ENCODE measurements at places on chromosomes 1 and 21. TPM values are rescaled to one million over a fixed set of nuclear protein-coding genes. Genes with fewer than 3 reads are reported as not detected.

DNA sequence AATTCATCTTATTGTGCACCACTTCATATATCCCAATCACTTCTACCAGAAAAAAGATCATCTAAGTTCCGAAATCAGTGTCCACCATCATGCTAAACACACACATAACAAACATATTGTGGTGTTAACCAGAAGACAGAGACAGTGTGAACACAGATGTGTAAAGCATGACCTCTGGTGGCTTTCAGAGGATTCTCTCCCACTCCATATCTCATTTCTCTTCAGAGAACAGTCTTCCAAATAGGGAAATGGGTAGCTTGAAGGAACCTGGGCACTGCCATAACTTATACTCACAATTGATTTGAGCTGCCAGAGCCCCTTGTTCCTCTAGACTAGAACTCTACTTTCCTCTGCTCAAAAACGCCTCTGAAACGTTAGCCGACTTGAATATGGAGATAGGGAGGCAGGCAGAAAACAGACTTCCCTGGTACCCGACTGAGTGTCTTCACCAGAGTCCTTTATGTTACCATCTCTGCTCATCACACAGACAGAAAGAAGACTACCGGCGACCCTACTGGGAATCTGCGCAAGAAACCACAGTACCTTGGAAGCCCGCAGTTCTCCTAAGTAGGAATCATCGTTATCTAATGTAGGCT, 1.8 kb upstream of the ELAPOR1 start:
- peak; percentile 13 for DNase-seq

DNA sequence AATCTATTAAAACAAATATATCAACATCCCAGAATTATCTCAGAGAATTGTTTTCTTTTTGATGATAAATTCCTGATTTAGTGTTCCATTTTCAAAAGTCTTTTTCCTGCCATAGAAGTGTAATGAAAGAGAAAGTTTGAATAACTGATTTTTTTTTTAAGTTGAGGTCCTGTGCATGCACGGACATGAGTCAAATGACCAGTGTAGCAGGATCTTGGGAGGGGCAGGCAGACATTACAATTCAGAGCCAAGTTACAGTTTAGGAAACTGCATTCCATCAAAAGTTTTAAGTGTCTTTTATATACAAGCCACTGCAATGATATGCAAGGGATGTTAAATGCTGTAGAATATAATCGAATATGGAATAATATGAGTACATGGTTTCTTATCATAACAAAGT, 227.5 kb downstream of the HMCN1 start:
- no peak for DNase-seq

The ANGPTL1 gene
- total RNA-seq: not detected

The MROH9 gene
- not detected for total RNA-seq

GRCh38 chr1:210123924-210124589, 108.5 kb upstream of the SERTAD4 start:
- DNase-seq: peak; percentile 77

GRCh38 chr1:232952514-232953499, 2.4 kb downstream of the NTPCR start:
- peak; percentile 74 for DNase-seq

The C21orf58 gene
- 8.9 TPM for total RNA-seq

- no peak for DNase-seq
Measured at GRCh38 chr21:30829659-30830058, at the start of gene KRTAP7-1. Gene KRTAP7-1, minus strand, starts transcription at chr21:30829759. Its CDS starts 61 bp downstream, at chr21:30829698.

- no peak for DNase-seq
Measured at GRCh38 chr1:47465605-47466004, 27.8 kb downstream of the FOXD2 start.

The THEM5 gene
- total RNA-seq: not detected

DNA sequence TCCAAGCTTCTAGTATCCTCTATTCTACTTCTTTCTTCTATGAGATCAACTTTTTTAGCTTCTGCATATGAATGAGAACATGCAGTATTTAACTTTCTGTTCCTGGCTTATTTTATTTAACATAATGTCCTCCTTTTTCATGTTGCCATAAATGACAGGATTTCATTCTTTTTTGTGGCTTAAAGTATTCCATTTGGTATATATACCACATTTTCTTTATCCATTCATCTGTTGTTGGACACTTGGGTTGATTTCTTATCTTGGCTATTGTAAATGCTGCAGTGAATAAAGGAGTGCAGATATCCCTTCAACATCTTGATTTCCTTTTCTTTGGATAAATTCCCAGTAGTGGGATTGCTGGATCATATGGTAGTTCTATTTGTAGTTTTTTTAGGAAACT, 209.6 kb downstream of the GPR52 start:
- DNase-seq: no peak

The MROH7 gene
- total RNA-seq: not detected

DNA sequence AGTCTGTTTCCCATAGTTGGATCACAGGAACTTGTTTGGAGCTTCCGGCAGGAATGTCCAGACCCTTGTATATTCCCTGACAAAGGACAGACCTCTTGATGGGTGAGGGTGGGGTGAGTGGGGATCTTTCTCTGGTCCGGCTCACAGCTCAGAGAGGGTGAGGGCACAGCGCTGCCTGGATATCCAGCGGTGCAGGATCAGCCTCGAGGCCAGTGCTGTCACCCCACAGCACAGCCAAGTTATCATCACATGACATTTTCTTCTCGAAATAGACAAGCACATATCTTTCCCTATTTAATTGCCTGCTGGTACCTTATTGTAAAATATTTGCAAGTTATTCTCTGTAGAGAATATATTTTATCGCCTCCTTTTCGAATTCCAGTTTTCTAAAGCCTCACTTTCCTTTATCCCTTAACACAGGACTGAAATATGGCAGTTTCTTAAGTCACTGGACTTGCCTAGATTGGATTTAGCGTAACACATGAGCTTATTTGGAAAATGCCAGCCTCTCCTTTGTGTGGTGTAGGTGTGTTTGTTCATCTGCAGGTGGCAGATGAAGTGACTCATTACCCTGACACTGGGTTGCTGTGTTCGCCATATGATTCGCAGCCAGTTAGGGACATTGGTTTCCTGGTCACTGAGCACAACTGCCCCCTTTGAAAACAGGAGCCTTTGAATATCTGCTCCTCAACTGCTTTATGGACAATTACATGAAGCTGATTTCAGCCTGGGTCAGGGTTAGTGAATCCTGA, 21.4 kb downstream of the CLIC6 start:
- DNase-seq: peak; percentile 23

The CIART gene
- total RNA-seq: 15.2 TPM

DNA sequence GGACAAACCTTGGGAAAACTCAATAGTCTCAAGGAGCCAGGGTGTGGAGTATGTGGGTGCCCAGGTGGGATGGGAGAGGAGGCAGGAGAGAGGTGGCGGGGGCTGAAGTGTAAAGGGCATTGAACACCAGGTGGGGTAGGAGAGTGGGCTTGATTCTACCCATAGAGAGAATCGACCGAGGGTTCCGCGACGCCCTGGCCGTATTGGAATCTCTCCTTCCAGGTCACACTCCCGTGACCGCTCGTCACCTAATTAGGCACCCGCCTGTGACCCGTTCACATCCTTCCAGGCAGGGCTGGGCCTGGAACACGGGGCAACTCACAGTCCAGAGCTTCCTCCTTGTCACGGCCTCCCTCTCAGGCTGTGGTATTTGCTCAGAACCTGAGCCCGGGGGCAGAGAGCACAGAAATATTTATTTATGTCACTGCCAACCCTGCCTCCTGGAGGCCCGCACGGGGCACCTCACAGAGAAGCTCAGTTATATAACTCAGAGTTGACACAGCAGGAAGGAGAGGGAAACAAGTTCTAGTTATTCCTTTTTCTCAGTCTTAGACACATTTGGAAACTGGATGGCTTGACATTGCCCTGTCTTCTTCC, 12.0 kb downstream of the NCMAP start:
- no peak for DNase-seq

DNA sequence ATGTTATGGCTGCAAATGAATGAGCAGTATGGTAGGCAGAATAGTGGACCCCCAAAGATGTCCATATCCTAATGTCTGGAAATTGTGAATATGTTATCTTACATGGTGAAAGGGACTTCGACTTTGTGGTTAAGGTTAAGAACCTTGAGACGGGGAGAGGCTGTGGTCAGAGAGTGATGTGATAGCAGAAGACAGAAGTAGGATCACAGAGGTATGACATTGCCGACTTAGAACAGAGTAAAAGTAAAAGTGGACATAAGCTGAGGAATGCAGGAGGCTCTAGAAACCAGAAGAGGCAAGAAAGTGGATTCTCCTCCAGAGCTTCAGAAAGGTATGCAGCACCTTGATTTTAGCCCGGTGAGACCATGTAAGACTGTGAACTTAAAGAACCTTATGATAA, 74.6 kb downstream of the CTH start:
- no peak for DNase-seq

The RIT1 gene
- 81.9 TPM for total RNA-seq

DNA sequence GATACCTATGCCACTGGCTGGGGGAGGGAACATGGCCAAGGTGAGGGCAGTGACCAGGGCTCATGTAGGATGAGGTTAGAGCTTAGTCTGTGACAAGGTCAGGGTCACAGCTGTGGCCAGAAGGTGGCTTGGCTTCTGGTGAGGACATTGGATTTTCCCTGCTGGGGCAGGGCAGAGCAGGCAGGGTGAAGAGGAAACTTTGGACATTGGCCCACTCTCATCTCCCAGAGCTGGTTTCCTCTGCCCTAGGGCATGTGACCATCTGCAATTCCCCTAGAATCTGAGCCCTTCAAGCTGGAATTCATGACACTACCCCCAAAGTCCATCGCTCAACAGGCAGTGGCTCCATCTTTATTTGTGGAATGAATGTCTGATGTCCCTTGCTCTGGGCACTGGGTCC, 5.3 kb downstream of the DMBX1 start:
- no peak for DNase-seq

DNA sequence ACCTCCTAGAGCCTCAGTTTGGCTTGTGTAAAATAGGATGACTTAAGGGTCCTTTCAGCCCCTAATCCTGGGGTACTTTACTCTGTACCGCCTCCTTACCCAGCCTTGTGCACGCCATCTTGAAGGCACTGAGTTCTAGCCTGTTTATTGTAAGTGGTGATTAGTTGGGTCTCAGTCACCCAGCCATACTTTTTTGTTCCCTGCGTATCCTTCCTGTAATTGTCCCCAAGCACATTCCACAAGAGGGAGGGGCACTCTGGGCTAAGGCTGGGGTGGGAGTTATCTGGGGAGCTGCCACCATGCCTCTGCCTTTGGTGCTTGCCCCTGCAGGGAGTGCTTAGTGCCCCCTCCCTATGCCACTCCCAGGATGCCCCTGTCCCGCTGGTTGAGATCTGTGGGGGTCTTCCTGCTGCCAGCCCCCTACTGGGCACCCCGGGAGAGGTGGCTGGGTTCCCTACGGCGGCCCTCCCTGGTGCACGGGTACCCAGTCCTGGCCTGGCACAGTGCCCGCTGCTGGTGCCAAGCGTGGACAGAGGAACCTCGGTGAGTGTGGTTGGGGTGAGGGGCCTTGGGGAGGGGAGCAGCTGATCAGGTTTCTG, 856 bp downstream of the FDPS start:
- peak; percentile 40 for DNase-seq

DNA sequence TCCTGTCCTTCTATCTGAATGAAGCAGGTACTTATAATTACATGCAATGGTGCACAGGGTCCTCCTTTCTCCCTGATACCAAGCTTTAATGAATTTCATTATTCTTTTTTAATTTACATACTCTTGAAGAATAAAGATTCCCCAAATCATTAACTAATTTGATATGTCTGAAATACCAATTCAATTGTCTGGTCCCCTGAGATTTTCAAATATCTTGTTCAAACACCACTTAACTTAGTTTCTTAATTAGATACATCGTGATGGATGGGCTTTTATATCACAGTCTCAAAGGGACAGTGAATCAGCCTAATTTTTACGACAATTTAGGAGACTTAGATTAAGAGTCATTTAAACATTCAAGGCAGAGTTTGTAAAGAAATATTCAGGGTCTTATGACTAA, 1054.6 kb downstream of the PLA2G4A start:
- no peak for DNase-seq

- no peak for DNase-seq
Measured at GRCh38 chr1:29390491-29391361, 154.4 kb downstream of the PTPRU start.

- no peak for DNase-seq
Measured at GRCh38 chr1:206445911-206446356, 24.3 kb upstream of the IKBKE start.

The PADI2 gene
- 0.31 TPM for total RNA-seq

The PIGR gene
- not detected for total RNA-seq

The HSPB7 gene
- not detected for total RNA-seq

The MAP10 gene
- total RNA-seq: 0.09 TPM

- no peak for DNase-seq
Measured at GRCh38 chr1:212353181-212353580, 61.5 kb downstream of the PACC1 start.

- DNase-seq: peak; percentile 33
Measured at GRCh38 chr1:55716610-55717009, 501.4 kb upstream of the USP24 start.

The OPTC gene
- total RNA-seq: not detected

DNA sequence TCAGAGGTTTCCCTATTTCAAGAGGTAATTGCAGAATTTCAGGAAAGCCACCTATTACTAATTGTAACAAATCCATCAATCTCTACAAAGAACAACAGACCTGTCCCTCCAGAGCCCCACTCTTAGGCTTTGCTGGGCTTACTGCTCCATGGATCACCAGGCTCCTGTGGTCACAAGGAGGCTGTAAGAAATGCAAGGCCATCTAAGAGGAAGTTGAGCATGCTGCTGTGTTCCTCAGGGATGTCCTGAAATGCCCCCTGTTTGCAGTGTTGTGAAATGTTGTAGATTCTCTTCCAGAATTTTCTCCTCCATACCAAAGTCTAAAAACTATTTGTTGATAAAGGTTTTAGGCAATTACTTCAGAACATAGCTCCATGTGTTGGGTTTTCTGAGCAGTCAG, 24.4 kb upstream of the DUSP23 start:
- no peak for DNase-seq

The ACOT11 gene
- 4.7 TPM for total RNA-seq

GRCh38 chr21:46557919-46558392, 46.9 kb downstream of the S100B start:
- no peak for DNase-seq

GRCh38 chr1:27872802-27873551, 633 bp downstream of the THEMIS2 start:
- DNase-seq: no peak

GRCh38 chr1:112935461-112936111, 20.4 kb downstream of the SLC16A1 start:
- peak; percentile 55 for DNase-seq

GRCh38 chr1:190474650-190475211, 2.9 kb downstream of the BRINP3 start:
- DNase-seq: no peak

DNA sequence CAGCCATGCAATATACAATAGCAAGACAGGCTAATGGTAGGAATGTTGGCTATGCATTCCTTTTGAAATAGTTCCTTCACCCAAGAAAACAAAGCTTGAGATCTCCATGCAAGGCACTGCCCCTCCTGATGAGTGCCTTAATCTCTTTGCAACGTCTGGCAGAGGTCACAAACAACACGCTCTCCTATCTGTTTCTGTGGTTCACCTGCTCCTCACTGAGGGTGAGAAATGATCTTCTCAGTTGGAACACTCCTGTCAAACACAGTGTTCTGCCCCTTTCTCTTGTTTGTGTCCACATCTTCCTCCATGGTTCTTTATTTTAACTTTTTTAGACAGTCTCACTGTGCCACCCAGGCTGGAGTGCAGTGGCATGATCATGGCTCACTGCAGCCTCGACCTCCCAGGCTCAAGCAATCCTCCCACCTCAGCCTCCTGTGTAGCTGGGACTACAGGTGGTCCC, 21.2 kb upstream of the XPR1 start:
- DNase-seq: no peak

The PTBP2 gene
- 11.8 TPM for total RNA-seq

- DNase-seq: peak; percentile 25
Measured at GRCh38 chr1:206967096-206967849, 3.0 kb downstream of the FCAMR start.

- no peak for DNase-seq
Measured at GRCh38 chr1:106798991-106799390, 257.5 kb upstream of the PRMT6 start.

Measured in A172 (cell line).